Activated T-cell treated with anti-CD3 and anti-CD28 coated beads for 1 hour (primary cell): ENCODE measurements at places on chromosomes 16 and 17.

- no peak for DNase-seq
Measured at GRCh38 chr17:15657868-15658267, 26.2 kb downstream of the TRIM16 start.

DNA sequence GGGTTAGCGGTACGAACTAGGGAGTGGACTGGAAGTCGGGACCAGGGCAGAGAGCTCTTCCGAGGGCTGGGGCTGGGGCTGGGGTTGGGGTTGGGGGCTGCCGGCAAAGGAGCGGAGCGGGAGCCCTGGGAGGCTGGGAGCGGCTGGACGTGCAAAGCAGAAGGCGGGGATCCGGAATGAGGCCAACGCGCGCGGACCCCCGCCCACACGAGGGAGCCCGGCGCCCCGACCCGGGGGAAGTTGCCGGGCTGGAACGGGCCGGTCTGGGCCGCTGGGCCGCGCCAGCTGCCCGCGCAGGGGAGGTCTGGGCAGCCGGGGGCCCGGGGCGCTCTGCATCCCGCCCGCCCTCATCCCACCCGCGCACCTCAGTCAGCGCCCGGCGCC lies 323 bp downstream of the ST3GAL2 start:
- no peak for DNase-seq

DNA sequence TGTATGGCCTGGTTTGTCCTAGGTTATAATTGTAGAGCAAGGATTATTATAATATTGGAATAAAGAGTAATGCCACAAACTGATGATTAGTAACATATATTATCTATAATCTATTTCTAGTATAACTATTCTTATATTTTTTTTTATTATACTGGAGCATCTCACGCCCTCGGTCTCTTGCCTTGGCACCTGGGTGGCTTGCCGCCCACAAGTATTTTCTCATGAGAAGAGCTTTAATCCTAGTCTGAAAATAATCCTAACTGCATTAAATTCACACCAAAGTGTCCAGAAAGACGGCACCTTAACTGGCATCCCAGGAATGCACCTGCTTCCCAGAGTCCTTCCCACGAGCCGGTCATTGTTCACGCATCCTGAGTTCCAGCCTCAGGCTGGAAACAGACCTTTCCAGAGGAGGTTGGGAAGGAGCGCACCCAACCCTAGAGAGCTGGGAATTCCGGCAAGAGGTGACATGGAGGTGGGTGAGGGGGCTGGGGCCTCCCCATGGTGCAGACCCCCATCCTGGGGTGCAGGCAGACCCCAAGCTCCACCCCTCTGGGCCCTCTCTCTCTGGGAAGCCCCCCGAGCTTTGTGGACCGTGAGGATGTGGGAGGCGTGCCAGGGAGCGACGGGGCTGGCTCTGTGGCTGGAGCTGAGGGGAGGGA lies 15.9 kb downstream of the CHMP1A start:
- DNase-seq: no peak

- no peak for DNase-seq
Measured at GRCh38 chr17:59683283-59683682, 23.9 kb downstream of the PTRH2 start.

DNA sequence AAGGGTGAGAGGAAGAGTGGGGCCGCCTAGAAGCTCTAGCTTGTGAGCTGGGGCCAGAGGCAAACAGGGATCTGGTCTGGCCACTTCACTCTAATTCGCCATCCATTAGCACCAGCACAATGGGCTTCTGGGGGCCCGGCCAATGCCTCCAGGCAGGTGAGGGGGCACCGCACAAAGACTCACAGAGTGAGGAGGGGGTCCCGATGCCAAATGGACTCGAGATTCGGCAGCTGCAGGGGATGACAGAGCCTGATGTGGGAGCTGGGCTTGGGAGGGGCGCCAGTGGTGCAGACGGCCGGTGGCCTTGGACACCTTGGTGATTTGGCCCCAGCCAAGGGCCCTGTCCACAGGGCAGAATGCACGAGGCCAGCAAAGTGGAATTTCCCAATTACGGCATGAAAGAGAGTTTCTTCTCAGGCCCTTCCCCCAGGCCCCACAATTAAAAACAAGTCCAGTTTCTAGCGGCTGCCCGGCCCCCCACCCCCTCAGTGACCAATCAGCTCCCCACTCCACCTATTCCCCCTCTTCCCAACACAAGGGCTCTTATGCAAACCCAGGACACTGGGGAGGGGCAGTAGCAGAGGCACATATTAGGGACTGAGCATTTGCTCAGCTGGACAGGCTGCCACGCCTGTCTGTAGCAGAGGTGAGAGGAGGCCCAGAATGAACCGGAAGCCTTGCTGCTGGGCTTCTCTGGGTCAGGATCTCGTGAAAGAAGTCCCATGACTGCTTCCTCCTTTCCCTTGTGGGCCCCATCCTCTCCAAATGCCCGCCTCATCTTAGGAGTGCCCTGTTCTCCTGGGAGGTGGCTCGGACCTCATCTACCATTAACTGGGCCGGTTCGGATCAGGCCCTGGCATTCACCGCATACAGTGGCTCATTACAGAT lies 39.4 kb upstream of the MTSS2 start:
- DNase-seq: no peak

GRCh38 chr17:17243163-17243562 lies 6.2 kb upstream of the FLCN start:
- no peak for DNase-seq

- DNase-seq: no peak
Measured at GRCh38 chr17:65515959-65516948, 45.2 kb downstream of the AXIN2 start.

- DNase-seq: no peak
Measured at GRCh38 chr17:40622509-40622928, 25.1 kb downstream of the SMARCE1 start.

GRCh38 chr16:48157794-48158193 lies 2.0 kb upstream of the ABCC12 start:
- DNase-seq: no peak

GRCh38 chr17:21288571-21289017 lies 4.1 kb downstream of the MAP2K3 start:
- no peak for DNase-seq

GRCh38 chr17:77450742-77451244 lies 310.0 kb downstream of the SEC14L1 start:
- no peak for DNase-seq

DNA sequence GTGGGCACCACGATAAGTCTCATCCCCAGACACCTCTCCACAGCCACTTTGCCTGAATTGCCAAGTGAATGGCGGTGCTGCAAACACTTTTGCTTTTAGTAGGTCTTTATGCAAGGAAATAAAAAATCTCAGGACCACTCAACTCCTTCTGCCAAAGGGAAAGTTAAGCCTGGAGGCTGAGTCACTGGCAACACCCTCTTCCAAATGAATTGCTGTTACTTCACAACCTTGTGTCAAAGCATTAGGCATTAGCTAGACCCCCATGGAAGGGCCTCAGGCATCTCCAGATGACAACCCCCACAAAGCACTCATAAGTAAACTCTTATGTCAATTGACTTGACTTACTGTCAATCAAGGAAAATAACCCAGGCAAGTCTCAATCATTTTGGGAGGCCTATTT lies 43.0 kb downstream of the RNF112 start:
- no peak for DNase-seq

DNA sequence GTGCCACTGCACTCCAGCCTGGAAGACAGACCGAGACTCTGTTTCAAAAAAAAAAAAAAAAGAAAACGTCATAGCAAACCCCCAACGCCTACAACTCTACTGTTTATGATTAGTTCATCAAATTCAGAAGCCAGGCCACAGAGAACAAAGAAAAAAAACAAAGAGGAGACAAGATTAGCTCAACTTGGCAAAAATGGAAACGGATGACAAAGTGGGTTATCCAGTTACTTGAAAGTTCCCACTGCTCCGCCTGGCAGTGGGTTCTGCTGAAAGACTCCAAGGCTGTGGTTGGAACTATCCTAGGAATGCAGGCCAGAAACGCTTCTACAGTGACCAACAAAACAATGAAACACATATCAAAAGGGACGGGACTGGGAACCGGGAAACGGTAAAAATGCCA lies 53.1 kb downstream of the MRM3 start:
- DNase-seq: no peak

DNA sequence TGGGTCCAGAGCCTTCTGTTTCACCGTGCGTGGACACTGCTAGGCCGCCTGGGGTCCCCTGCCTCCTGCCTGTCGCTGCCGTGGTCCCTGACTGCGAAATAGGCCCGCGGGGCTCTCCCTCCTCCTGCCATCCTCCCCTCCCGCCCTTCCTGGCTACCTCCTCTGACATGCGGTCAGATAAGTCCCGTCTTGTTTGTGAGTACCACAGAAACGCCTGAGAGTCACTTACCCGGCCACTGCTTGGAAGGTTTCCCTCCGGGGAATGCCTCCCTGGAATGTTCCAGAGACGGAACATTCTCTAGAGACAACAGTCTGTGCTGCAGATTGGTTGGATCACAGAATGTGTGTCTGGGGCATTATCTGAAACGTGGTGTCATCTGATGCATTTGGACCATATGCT lies 22.7 kb downstream of the CIBAR2 start:
- DNase-seq: no peak

DNA sequence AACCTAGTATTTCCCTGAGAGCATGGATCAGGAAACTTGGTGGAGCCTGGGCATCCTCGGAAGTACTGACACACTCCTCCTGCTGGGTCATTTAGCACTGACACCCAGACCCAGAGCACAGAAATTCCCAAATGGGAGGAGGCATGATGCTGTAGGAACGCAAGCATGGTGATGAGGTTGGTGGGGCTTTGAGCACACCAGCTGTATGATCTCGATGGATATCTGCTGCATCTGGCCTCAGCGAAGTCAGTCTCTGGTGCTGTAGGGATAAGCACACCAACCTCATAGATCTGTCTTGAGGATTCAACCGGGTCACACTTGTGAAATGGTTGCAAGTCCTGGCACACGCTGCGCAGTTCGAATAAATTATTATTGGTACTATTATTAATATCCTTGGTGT lies 52.5 kb downstream of the SHISA6 start:
- DNase-seq: no peak

GRCh38 chr16:12393239-12393638 lies 410.4 kb downstream of the CPPED1 start:
- no peak for DNase-seq

GRCh38 chr17:50125420-50125997 lies 4.5 kb downstream of the SAMD14 start:
- no peak for DNase-seq

- no peak for DNase-seq
Measured at GRCh38 chr17:66635386-66636045, 199.4 kb upstream of the CACNG5 start.

- DNase-seq: peak; percentile 44
Measured at GRCh38 chr17:79065105-79065670, 9.4 kb upstream of the ENGASE start.

DNA sequence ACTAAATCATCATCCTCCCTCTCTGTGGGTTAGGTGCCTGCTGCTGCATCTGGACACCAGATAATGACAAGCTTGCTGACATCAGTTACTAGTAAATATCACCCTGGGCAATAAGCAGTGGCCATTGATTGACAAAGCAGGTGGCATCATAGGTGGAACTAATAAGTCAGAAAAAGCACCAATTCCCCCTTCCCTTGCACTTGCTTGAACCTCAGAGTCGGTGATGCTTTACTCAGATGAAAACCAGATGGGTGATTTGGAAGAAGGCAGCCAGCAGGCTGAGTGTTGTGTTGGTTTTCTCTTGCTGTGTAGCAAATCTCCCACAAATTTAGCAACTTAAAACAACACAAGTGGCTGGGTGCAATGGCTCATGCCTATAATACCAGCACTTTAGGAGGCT lies 146.9 kb upstream of the NOL11 start:
- no peak for DNase-seq

- peak; percentile 75 for DNase-seq
Measured at GRCh38 chr17:78253946-78254672, 22.7 kb downstream of the TMEM235 start.

DNA sequence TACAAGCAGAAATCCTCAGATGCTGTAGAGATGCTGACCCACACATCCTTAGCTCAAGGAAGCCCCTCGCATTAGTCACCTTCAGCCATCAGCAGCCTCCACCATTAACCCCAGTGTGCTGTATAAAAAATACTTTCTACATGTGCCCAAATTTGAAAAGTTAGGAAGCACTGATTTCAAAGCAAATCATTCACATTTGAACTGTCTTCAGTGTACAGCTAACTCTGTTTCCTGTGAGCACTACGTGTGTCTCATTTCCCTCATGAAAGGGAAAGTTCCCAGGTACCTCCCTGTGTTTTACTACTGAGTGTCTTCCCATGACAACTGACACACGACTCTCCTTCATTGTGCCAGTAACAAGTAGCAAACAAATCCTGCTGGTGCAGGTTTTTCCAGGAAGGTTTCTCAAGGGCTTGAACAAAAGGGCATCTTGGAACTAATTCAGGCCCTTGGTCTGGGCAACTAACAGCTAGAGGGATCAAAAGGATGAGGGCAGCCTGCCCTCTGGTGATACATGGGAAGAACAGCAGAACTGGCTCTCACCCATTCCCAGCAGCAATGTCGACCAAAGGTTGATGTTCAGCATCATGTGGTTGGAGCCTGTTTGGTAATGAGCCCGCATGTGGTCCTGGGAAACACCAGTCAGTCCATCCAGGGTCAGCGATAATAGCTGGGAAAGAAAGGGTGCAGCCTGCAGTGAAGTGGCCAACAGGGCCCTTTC lies 4.0 kb downstream of the SLC35B1 start:
- DNase-seq: no peak

DNA sequence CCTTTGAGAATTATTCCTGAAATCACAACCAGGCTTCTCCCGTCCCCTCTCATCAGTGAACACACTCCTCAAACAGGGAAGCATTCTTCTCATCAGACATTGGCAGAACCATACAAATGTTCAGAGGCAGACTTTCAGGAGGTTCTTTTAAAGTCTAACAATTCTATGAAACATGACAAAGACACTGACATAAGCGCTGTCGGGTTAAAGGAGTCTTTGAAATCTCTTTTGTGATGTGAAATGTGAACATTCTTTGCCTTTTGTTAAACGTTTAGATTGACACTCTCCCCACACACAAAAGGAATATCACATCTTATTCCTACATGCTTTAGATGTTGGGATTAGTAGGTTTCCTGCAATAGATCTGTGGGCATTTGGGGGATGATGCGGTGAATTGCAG lies 63.9 kb downstream of the NETO2 start:
- no peak for DNase-seq

DNA sequence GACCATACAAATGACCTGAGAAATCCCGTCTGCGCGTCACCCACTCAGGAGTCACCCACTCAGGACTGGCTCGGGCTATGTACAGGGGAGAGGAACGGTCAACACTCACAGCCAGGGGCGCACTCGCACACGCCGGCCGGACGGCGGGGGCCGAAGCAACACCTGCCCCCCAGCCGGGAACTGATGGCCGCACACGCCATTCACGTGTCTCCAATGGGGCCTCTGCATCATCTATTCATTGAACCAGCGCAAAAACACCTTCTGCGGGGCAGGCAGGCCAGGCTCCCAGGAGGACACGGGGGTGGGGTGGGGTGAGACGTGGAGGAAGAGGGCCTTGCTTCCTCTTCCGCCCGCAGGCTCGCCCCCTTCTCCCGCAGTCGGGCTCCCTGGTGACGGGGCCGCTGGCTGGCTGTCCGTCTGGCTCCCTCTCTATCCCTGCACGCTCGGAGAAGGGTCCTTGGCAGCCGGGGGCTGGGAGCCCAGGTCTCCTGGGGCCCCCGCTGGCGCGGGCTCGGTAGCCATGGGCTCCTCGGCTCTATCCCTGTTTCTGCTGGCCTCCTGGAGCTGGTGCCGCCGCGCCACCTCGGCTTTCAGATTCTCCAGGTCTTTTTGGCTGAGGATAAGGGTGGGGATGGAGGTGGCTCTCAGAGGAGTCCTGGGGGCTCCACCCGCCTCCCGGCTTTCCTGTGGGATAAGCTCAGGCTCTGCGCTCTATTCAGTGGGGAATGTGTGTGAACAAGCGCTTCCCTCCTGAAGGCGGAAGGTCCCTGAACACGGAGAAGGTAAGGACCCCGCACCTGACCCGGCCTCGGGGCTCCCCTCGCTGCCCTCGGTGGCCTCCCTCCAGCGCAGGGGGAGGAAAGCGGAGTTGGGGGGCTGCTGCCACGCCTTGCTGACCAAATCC lies 21.1 kb downstream of the CLUH start:
- no peak for DNase-seq
